Stimulated activated CD8-positive, alpha-beta memory T cell treated with anti-CD3 and anti-CD28 coated beads, Interleukin-15, amount 100 ng/mL, for 24 hours (primary cell): ENCODE measurements at places on chromosomes 7 and 10.

DNA sequence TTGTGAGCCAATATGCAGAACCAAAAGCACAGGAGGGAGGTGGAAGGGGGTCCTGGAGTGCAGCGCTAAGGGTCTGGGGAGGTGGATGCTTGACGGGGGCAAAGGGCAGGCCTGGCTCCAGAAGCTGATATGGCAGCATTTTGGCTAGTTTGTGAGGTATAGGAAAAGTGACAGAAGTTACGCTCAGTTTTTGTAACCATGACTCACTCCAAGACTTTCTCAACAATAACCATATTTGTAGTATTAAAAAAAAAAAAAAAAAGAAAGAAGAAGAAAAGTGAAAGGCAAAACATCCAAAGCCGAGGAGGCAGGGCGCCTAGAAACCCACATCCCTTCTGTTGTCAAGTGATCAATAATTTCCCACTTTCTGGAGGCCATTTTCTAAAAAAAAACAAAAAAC, 92.3 kb downstream of the RNF216 start:
- no peak for DNase-seq

DNA sequence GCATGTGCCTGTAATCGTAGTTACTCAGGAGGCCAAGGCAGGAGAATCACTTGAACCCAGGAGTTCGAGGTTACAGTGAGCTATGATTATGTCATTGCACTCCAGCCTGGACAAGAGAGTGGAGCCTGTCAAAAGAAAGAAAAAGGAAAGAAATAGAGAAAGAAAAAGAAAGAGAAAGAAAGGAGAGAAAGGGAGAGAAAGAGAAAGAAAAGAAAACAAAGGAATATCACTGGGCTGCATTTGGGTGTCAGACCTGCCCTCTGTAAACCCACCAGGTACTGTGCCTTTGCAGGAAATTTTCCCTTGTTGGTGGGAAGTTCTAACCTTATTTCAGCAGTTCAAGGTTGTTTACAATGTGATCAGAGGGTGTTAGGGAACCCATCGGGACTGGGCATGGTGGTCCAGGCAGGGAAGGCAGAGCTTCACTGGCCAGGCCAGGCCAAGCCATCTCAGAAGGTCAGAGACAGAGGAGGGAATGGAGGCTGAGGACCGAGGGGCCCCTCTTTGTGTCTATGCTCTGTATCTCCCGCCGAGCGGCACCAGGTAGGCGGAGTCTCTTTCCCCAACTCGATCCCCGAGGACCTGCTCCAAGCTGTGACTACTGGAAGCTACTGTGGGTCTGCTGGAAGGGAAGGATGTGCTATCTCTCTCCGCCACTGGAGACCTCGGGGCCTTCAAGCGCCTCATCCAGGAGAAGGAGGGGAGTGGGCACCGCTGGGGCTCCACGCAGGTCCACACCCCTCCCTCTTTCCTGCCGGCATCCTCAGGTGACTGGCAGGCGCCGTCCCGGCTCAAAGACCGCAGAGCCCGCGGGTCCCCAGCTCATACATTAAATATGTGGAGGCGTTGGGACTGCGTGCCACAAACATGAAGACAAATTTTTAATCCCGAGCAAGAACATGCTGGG, 15.2 kb upstream of the KAZALD1 start:
- no peak for DNase-seq

DNA sequence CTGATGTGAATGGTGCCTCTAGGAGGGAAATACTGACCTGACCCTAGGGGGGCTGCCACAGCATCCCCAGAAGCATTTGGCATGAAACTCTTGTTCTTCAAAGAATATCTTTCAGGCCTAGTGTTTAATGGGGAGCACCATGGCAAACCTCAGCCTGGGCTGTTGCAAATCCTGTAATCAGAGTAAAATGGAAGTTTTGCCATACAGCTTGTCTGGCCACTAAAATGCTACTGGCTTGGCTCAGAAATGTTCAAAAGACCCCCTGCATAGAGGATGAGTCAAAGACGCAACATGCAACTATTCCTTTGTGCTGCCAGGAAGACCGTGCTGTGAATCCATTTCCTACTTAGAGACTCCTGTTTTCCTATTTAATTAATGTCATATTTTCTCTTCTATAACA, 26.7 kb downstream of the HECW1 start:
- no peak for DNase-seq

GRCh38 chr10:116437076-116437692, 9.5 kb downstream of the PNLIPRP3 start:
- no peak for DNase-seq

GRCh38 chr7:2521952-2522591, 2.5 kb downstream of the LFNG start:
- no peak for DNase-seq

- DNase-seq: no peak
Observed at GRCh38 chr7:20795881-20796280, 9.2 kb upstream of the SP8 start.

DNA sequence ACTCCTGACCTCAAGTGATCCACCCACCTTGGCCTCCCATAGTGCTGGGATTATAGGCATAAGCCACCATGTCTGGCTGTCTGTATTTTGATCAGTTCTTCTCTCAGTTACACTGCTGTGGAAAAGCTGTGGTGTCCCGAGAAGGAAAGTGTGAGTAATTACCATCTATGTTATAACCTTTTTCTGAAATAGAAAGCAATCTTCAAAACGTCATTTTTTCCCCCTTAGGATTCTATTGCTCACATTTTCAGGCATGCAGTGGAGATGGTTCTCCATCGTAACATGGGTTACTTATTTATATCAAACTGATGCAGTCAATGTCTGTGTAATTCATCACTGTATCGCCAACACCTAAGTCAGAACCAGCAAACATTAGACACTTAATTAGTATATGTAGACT, 103.5 kb upstream of the FAM3C start:
- DNase-seq: no peak

DNA sequence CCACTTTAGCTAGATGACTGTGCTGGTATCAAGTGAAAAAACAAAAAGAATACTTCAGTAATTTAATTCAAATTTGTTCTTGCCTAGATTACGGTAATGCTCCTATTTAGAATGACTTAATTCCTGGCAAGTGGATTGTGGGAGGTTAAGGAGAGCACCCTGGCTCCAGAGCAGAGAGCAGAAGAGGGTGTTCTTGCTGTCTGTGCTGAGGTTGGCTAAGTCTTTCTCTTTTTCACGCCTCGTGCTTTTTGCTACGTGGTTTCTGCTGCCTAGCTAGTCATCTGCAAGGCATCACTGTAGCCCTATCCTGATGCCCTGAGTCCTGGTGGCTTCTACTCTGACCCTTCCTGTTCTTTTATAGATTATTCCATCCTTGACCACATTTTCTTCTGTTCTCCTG, 101.4 kb downstream of the INSYN2A start:
- no peak for DNase-seq

DNA sequence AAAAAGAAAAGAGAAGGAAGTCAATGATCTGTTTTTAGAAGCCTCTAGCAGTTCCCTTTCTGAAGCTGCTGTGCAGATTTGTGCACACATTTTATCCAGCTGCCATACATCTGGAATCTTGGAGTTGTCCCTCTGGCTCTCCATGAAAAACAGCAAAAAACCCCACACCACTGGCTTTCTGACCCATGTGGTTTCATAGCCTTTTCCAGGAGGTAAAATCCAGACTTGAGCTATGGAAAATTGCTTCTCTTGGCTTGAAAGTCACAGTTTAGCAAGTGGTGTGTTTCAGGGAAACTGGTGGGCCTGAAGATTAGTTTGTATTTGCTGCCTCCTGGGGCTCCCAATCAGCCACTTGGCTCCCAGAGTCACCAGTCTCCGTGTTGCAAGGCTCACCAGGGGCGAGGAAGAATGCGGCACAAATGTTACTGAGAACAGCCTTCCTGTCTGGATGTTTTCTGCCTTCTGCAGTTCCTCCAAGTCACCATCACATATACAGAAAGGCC, 50.1 kb upstream of the ADRB1 start:
- no peak for DNase-seq

DNA sequence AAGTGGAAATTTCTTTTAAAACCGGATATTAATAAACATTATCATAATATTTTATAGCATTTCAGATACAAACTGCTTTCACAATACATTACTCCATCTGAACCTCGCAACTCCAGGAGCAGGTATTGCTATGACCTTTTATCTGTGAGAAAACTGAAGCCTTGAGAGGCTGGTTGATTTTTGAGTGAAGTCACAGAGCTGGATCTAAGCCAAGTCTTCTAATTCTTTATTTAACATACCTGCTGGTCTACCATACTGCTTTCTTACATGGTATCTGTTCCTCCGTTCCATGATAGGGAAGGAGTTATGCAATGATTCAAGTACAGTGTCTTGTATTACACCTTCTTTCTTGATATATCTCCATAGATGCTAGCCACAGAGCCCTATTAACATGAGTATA, 37.4 kb upstream of the ITGB8 start:
- no peak for DNase-seq

DNA sequence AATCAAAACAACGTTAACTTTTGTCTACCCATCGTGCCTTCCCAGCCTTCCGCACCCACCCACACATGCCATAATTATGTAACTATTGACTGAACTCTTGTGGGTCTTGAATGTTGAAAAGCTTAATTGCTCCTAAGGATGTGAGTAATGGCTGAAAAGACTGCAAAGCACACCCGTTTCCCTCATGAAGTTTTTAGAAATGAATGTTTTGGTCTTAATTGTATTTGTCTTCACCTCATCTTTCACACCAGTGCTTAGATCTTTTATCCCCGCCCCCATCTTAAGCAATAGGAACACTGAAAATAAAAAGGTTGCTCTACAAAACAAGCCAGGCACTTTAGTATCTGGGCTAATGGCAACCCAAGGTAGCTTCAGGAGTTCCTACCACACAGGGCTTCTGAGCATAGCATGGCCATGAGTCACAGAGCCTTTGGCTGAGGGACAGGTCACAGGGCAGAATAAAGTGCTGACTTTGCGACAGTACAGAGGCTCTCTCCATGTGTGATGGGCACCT, 690.5 kb downstream of the PARD3 start:
- no peak for DNase-seq

DNA sequence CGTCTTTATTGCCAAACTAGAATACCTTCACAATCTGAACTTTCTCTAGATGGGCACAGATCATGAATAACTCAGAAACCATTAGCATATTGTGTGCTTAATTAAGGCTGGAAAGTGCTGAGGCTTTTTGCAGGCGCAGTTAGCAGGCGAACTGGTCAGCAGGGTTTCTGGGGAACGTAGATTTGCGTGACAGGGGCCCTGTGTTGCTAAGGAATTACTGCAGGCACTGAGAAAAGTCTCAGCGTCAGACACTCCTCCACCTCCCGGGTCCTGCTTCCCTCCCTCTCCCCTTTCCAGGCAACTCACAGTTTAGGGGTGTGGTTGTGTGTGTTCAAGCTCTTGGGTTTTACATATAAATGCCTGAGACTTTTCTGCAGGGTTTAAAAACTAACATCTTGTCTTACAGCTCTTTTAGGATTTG, 2.2 kb downstream of the MAP3K8 start:
- no peak for DNase-seq

DNA sequence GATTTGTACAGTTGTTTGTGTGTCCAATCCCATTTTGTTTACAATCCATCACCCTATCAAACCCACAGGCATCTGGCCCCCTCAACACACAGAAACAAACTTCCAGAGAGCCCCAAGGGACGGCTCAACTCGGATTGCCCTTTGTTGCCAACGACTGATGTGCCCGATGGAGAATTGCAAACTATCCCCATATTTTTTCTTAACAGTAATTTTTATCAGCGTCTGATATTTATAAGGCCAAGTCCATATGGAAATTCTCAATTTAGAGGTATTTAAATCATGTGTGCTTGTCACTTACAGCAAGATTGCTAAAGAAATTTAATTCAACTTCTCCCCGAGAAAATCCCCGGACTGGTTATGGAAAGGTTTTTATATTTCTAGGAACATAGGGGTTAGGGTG, 113.9 kb upstream of the NPS start:
- DNase-seq: no peak
